Activated naive CD4-positive, alpha-beta T cell treated with anti-CD3 and anti-CD28 coated beads for 36 hours (primary cell): ENCODE measurements at places on chromosomes 12 and 14. TPM values are rescaled to one million over a fixed set of nuclear protein-coding genes. Genes with fewer than 3 reads are reported as not detected.

DNA sequence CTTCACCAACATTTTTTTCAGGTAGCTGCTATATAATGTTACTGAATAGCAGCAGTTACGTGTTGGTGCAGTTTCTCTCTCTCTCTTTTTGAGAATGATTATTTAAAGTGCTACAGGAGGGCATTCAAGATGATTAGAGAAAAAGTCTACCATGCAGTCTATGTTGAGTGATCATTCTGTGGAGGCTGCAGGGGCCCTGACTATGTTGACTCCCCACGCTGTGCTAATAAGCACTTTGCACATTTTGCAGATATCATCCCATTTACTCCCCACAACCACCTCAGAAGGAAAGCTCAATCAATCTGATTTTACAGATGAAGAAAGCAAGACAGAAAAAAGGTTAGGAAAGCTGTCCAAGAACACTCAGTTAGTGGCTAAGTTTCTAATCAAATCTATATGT, 87.8 kb downstream of the RTN1 start:
- H3K27ac ChIP-seq, result no peak overlapping the region
- no peak for DNase-seq
- no peaks in the 10 kb centered on the region for H3K36me3 ChIP-seq
- H3K27me3 ChIP-seq, result peaks cover 15% of the 10 kb centered on the region
- H3K4me1 ChIP-seq, result no peaks in the 10 kb centered on the region
- H3K4me3 ChIP-seq, result no peak overlapping the region

DNA sequence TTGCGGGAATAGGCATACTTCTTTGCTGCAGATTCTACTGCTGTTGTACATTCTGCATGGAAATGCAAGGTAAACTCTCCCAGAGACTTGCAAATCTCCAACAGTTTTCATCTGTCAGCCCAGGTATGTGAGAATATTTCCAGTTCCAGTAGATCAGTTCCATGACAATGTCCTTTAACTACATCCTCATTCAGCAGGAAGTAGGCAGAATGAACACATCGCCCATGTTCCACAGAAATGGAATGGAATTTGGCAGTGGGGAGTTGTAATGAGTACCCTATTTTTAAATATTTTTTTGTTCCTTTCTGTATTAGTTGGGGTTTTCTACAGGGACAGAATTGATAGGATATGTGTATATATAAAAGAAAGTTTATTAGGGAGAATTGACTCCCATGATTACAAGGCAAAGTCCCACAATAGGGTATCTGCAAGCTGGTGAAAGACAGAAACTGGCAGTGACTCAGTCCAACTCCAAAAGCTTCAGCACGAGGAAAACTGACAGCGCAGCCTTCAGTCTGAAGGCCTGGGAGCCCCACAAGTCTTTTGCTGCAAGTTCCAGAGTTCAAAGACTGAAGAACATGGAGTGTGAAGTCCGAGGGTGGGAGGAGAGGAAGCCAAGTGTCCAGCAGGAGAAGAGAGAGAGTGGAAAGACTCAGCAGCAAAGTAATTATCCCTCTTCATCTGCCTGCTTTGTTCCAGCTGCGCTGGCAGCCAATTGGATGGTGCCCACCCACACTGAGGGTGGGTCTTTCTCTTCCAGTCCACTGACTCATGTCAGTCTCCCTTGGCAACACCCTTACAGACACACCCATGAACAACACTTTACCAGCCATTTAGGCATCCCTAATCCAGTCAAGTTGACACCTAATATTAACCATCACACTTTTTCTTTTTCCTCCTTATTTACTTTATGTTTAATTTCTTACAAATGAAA, 110.4 kb upstream of the SCAF11 start:
- H3K4me3 ChIP-seq, result no peak overlapping the region
- H3K27me3 ChIP-seq, result peaks cover 3% of the 10 kb centered on the region
- no peaks in the 10 kb centered on the region for H3K36me3 ChIP-seq
- no peaks in the 10 kb centered on the region for H3K4me1 ChIP-seq

- peaks cover 5% of the 10 kb centered on the region for H3K4me1 ChIP-seq
- H3K4me3 ChIP-seq, result no peak overlapping the region
- no peak overlapping the region for H3K27ac ChIP-seq
- no peaks in the 10 kb centered on the region for H3K27me3 ChIP-seq
- no peaks in the 10 kb centered on the region for H3K36me3 ChIP-seq
Observed at GRCh38 chr12:90062799-90063198, 354.2 kb upstream of the ATP2B1 start.

GRCh38 chr14:36952689-36953088, 219.7 kb downstream of the SLC25A21 start:
- H3K4me1 ChIP-seq, result no peaks in the 10 kb centered on the region
- H3K27ac ChIP-seq, result no peak overlapping the region
- no peak overlapping the region for H3K4me3 ChIP-seq
- peaks cover 3% of the 10 kb centered on the region for H3K27me3 ChIP-seq
- no peaks in the 10 kb centered on the region for H3K36me3 ChIP-seq
- DNase-seq, result no peak

- peaks cover 43% of the 10 kb centered on the region for H3K27me3 ChIP-seq
- no peak overlapping the region for H3K4me3 ChIP-seq
- no peaks in the 10 kb centered on the region for H3K36me3 ChIP-seq
- no peak overlapping the region for H3K27ac ChIP-seq
- peaks cover 9% of the 10 kb centered on the region for H3K4me1 ChIP-seq
Observed at GRCh38 chr12:20369305-20370013, 1.1 kb downstream of the PDE3A start.

- H3K4me3 ChIP-seq, result no peak overlapping the region
- H3K36me3 ChIP-seq, result peaks cover 55% of the 10 kb centered on the region
- no peaks in the 10 kb centered on the region for H3K27me3 ChIP-seq
- H3K4me1 ChIP-seq, result peaks cover 28% of the 10 kb centered on the region
Observed at GRCh38 chr12:45878630-45879255, 111.6 kb downstream of the SCAF11 start.

- H3K27ac ChIP-seq, result no peak overlapping the region
- H3K4me1 ChIP-seq, result peaks cover 2% of the 10 kb centered on the region
- H3K36me3 ChIP-seq, result peaks cover 14% of the 10 kb centered on the region
- no peak for DNase-seq
- H3K27me3 ChIP-seq, result no peaks in the 10 kb centered on the region
- no peak overlapping the region for H3K4me3 ChIP-seq
Observed at GRCh38 chr12:4526923-4527546, 11.7 kb upstream of the RAD51AP1 start.

DNA sequence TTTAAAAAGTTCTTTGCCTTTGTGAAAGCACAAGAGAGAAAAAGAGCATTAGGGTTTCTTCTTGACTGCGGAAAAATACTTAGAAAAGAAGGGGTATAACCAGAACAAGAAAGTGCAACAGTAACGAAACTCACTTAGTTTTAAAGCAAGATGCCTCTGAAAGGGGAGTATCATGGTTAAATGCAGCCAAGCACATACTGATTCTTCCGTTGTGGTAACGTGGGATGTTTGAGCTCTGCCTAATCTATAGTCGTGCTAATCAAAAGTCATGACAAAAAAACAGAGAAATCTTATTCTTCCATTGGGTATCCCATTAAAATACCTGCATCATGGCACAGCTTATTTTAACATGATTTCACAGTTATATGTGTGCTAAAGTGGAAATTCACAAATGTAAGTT, 187.8 kb upstream of the LRFN5 start:
- no peaks in the 10 kb centered on the region for H3K27me3 ChIP-seq
- no peaks in the 10 kb centered on the region for H3K4me1 ChIP-seq
- no peak overlapping the region for H3K27ac ChIP-seq
- no peak overlapping the region for H3K4me3 ChIP-seq
- H3K36me3 ChIP-seq, result no peaks in the 10 kb centered on the region

DNA sequence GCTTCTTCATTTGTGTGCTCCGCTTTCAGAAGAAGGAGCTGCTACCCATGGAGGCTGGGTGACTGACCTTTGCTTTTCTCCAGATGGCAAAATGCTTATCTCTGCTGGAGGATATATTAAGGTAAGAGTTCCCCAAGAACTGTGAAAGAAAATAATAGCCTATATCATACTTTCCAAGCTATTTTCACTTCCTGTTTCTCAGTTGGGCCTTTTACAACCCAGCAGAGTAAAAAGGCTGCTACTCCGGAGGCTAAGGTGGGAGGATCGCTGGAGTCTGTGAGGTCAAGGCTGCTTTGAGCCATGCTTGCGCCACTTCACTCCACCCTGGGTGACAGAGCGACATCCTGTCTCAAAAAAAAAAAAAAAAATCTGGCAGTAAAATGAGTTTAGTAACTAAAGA, 82.1 kb downstream of the APAF1 start:
- no peaks in the 10 kb centered on the region for H3K4me1 ChIP-seq
- peaks cover 13% of the 10 kb centered on the region for H3K36me3 ChIP-seq
- no peak overlapping the region for H3K27ac ChIP-seq
- no peak for DNase-seq
- no peak overlapping the region for H3K4me3 ChIP-seq

DNA sequence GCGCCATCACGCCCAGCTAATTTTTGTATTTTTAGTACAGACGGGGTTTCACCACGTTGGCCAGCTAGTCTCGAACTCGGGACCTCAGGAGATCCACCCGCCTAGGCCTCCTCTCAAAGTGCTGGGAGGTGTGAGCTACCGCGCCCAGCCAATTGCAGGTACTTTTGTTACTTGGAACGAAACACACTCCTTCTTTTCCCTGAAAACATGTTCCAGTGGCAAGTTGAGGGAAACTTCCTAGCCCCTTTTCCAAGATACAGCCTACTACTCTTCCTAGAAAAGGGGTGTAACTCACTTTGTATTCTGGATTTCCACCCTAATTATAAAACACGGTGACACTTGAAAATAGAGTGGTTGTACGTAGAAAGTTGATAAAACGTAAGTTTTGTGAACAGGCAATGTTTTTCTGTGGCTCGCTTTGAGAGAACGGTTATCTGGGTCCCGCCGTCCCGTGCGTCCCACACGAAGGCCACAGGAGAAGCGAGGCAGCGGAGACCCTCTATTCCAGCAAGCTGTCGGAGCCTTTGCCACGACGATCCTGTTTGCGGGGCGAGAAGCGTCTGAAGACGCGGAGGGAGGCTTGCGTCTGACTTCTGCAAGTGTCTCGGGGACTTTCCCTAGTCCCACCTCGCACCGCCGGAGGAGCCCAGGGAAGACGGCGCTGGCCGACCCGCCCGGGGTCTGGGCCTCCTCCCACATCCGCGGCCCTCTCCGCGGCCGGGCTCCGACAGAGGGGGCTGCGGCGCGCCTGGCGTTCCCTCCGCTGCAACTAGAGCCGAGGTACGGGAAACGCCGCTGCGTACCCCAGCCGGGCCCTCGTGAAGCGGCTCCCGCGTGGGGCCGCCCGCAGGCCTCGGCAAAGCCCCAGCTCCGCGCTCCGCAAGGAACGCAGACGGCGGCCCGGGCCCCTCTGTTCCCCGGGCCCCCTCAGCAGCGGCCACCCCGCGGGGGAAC, 745 bp downstream of the CDCA4 start:
- peak overlapping the region; percentile 90 for H3K4me3 ChIP-seq
- H3K27me3 ChIP-seq, result no peaks in the 10 kb centered on the region
- H3K27ac ChIP-seq, result peak overlapping the region; percentile 79
- H3K36me3 ChIP-seq, result peaks cover 42% of the 10 kb centered on the region
- H3K4me1 ChIP-seq, result peaks cover 71% of the 10 kb centered on the region
- peak; percentile 66 for DNase-seq

DNA sequence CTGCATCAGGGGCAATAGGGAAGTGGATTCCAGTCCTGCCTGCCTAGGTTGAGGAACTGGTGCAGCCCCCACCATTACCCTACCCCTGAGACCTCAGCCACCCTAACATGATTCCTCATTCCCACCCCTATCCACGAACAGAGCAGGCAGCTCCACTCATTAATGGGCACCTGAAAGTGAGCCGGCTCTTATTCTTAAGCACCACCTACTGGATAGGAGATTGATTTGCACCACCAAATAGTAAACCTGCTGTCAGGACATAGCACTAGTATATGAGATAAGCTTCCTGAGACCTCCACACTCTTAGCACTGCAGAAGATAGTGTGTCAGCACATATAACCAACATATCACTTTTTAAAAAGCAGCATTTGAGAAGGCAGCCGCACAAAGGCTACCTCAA, 573.2 kb downstream of the SOX5 start:
- no peaks in the 10 kb centered on the region for H3K27me3 ChIP-seq
- no peak overlapping the region for H3K4me3 ChIP-seq
- no peak overlapping the region for H3K27ac ChIP-seq
- DNase-seq, result no peak

- DNase-seq, result no peak
- H3K27ac ChIP-seq, result no peak overlapping the region
- H3K4me3 ChIP-seq, result no peak overlapping the region
- no peaks in the 10 kb centered on the region for H3K4me1 ChIP-seq
- H3K36me3 ChIP-seq, result no peaks in the 10 kb centered on the region
Observed at GRCh38 chr14:33386781-33387180, 448.1 kb downstream of the NPAS3 start.

DNA sequence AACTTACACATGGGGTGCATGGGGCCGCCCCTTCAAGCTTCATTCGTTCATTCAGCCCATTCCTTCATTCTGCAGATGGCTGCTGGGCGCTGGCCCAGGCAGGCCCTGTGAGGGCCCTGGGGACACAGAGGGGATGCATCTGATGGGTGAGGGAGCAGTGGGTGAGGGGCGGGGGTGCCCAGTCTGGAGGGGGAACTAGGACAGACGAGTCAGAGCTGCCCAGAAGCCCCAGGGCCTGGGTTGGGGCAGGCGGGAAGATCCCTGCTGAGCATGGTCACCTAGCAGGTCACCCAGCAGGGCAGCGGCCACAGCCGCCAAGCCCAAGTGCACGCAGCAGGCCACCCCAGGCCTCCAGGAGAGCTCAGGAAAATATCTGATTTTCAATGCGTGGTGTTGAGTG, 14.1 kb downstream of the TRMT61A start:
- H3K4me1 ChIP-seq, result no peaks in the 10 kb centered on the region
- H3K4me3 ChIP-seq, result no peak overlapping the region
- H3K27ac ChIP-seq, result no peak overlapping the region
- DNase-seq, result no peak

GRCh38 chr12:117408161-117408791, 46.9 kb upstream of the NOS1 start:
- no peak for DNase-seq
- no peaks in the 10 kb centered on the region for H3K4me1 ChIP-seq
- peaks cover 1% of the 10 kb centered on the region for H3K36me3 ChIP-seq

CLBA1 gene
- total RNA-seq, result 0.40 TPM

PAPLN gene
- total RNA-seq, result 1.0 TPM

B4GALNT1 gene
- total RNA-seq, result 1.8 TPM

RD3L gene
- total RNA-seq, result not detected

TBX3 gene
- total RNA-seq, result not detected

ZNF385A gene
- total RNA-seq, result 1.1 TPM

ATF1 gene
- total RNA-seq, result 43.3 TPM

ARHGEF25 gene
- 1.5 TPM for total RNA-seq

FOXM1 gene
- total RNA-seq, result 74.6 TPM

IL26 gene
- 0.33 TPM for total RNA-seq
